ENCODE measurements at places on chromosomes 5 and 9.

- DNase-seq: no peak
These were observed 190.8 kb upstream of the SEMA6A start for GRCh38 chr5:116765441-116765840.

- DNase-seq: no peak
These were observed 56.9 kb downstream of the PDE6A start for GRCh38 chr5:149887622-149888183.

DNA sequence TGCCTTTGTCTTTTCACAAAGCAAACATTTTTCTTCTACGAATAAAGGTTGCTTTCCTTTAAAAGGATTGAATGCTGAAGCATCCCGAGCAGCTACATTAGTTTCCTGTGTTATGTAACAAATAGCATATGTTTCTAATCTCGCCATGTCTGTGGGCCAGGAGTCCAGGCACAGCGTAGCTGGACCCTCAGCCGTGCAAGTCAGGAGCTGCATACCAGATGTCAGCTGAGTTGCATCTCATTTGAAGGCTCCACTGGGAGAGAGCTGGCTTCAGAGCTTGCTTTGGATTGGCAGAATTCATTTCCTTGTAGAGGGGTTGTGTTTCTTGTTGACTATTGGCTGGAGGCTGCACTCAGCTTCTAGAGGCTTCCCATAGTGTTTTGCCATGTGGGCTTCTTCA lies 16.0 kb upstream of the GOLPH3 start:
- DNase-seq: no peak

DNA sequence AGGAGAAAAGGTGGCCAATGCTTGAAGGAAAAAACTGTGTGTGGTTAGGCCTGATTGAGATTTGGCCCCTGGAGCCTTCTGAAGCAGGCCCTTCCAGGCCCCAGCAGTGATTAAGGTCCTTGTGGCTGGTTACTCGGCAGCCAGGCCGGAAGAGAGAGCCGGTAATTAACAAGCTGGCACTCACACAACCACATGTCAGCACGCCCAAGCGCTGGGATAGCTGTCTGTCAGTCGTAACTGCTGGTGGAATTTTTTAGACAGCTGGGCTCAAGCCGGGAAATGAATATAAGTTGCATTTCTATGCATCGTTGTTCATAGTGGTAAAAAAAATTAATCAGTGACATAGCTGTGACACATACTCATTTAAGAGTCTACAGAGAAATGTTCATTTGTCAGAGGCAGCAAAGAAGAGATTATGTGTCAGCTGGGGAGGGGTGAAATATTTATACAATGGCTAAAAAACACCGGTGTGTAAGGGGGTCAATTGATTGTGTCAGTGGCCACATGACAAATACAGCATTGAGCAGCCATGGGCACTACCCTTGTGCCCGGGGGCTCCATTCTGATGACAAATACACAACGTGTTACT lies 13.7 kb upstream of the ARAP3 start:
- DNase-seq: no peak

DNA sequence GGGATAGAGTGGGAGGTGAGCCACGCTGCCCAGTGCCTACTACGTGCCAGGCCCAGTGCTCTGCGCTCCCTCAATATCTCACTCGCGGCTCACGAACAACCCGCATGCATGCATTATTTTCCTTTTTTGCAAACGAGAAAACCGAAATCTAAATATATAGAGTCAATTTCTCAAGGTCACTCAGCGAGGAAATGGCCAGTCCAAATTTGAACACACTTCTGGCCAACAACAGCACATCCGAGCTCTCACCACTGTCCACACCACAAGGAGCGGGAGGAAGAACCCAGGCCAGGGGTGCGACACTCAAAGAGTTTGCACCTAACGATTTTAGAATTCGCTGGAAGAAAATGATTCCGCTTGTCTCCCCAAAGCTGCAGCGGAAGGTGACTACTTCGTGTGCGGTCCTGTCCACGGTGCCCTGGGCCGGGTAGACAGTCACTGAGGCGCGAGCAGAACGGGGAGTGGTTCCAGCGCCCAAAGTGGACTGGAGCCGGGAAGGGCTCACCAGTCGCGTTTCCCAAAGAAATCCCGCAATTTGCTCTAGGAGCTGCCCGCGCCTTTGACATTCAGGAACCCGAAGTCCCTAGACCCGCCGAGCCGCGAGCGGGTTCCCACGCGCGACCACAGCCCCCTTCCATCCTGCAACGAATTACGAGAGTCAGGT lies 1.1 kb upstream of the TLX3 start:
- no peak for DNase-seq

DNA sequence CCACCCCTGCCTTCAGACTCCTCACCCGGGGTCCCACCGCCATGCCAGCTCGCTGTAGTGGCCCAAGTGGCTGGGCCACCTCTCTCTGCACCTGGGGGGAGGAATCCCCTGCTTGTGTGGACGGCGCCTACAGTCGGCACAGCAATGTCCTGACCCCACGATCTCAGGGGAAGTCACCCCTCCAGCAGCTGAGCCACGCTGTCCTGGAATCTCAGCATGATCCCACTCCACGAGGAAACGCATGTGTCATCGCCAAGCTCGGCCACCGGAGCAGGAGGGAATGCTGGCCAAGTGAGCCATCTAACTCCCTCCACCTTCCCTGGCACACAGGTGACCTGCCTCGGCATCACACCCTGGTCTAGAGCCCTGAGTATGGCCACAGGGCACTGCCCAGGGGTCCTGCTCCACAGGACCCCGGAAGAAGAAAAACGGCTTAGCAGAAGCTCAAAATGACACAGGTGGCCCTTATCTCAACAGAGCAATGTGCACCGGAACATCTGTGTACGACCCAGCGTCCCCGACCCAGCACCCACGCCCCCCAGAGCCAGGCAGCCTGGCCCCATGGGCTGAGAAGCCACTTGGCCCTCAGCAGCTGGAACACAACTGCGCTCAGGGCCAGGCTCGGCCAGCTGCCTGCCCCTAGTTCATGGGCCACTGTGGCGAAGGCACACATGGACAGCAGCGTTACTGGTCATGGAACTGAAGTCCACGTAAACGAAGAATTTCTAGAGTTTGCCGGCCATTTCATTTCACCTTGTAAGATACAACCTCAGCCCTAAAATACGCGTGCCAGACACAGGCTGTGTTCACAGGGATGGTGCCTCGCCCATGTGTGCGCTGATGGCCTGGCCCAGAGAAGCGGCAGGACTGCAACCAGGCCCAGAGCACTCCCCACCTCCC lies 23.4 kb upstream of the CAMSAP1 start:
- DNase-seq: no peak

DNA sequence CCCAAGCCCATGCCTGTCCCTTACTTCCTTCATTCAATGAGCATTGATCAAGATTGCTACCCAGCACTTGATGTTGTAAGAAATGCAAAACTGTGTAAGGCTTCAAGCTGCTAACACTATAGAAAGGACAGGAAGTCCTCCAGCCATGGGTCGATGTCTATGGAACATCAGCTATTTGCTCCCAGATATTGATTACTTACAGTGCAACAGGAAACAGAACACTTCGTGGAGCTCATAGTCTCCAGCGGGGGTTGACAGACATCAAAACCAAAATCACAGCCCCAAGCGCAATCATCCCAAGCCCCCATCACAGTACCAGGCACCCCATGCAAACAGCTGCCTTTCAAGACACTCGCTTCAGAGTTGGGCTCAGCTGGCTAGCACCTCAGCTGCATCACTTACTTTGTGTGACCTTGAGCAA lies 26.8 kb upstream of the DUSP1 start:
- DNase-seq: no peak

DNA sequence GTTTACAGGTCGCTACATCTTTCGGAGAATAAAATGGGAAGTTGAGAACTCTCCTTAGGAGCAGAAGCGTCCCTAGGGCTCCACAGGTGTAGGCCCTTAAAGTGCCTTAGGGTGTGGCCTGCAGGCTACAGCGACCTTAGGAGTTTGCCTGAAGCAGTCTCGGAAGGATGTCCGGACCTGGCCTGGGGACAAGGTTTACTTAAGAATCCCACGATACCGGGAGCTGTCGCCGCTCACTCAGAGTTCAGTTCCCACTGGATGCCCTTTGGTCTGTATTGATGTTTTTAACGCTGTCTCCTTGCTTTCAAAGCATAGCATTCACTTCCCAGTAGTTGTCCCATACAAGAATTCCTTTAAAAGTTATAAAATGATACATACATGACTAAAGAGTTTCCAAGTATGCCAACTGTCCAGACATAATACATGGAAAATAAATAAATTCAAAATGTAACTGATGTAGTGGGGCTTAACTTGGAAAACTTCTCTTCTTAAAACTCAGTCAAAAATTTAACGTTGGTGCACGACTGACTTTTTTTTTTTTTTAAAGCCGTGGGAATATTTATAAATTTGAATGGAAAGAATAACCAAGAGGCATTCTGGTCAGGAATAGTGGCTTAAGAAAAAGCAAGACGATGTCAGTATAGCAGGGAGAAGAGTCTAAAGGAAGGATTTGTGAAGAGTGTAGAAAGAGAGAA lies 848 bp downstream of the RAD50 start:
- peak; percentile 28 for DNase-seq

DNA sequence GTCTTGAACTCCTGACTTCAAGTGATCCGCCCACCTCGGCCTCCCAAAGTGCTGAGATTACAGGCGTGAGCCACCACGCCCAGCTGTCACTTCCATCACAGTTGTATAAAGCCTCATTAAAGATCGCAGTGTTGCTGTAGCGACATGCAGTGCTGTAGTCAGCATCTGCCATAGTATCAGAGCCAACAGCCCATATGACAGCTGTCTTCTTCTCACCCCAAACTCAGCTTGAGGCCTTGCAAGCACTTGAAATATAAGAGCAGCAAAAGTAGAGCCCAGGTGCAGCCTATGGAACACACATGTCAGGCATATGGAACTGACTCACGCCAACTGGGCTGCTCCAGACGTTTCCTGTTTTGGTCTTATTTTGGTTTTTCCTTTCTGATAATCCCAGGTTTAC lies 167.8 kb downstream of the TRIO start:
- DNase-seq: no peak

DNA sequence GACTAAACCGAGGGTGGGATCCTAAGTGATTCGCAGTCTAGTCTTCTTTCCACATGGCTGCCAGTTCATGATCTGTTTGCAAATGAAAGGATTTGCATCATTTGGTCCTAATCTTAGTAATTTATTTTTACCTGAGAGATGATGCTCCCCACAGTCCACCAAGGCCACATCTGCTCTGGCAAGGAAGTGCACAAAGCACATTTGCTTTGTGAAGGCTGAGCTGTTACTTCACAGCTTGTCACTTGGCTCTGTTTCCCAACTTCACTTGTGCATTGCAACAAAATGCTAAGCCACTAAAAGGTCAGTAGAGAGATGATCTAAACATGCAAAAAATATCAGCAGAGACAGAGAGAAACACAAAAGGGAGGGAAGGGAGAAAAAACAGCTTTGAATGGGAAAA lies 128.5 kb upstream of the VLDLR start:
- no peak for DNase-seq

GRCh38 chr5:54103871-54104270 lies 206.5 kb downstream of the ARL15 start:
- DNase-seq: no peak

DNA sequence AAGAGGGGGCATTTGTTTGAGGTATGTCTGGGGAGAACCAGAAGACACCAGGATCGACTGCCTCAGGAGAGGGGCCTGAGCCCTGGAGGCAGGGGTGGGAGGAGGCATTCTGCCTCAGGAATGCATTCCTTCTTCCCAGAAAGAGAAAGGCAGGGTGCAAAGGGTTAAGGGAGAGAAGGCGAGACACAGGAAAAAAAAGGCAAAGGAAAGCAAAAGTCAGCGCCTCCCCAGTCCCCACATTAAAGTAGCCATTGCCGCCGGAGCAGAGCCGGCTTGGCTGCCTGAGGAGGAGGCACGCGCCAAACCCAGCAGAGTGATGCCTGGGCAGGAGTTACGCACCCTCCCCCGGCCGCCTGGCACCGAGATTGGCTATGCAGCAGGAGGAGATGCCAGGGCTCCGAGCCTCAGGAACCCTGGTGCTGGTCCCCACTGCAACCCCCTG lies 123.8 kb upstream of the PHYKPL start:
- no peak for DNase-seq

DNA sequence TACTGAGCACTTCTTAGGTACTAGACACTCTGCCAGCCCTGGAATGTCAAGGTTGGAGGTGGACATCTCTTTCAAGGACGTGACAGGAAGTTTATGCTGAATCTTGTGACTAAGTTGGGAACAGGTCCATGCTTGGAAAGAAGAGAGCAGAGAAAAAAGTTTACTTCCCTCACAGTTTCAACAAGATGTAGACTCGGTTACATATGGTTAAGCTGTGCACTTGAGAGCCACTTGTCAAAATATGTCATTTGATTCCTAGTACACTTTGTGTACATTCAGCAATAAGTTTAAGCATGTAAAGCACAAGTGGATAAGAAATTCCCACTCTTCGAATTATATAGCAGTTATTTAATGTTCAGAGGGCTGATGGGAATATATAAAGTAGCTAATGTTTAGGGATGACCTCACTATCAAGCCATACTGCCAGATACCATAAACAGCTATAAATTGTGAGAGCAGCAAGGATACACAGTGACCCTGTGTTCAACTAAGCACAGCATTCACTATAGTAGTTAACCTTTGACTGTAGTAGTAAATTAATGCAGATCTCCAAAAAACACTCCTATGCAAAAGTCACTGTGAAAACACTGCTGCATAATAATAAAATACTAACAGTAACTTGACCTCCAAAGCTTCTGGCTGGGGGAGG lies 1944.6 kb upstream of the WWC1 start:
- no peak for DNase-seq

DNA sequence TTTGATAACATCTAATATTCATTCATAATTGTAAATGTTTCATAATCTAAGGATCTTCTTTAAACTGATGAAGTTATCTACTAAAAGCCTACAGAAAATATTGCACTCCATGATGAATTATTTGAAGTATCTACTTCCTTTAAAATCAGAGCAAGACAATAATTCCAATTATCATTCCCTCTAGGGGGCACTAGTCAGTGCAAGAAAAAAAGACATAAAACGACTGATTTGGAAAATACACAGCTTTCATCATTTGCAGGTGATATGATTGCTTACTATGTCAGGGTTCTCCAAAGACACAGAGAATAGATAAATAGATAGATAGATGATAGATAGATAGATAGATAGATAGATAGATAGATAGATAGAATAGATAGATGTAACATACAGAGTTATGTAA lies 13.5 kb upstream of the GRM6 start:
- no peak for DNase-seq

DNA sequence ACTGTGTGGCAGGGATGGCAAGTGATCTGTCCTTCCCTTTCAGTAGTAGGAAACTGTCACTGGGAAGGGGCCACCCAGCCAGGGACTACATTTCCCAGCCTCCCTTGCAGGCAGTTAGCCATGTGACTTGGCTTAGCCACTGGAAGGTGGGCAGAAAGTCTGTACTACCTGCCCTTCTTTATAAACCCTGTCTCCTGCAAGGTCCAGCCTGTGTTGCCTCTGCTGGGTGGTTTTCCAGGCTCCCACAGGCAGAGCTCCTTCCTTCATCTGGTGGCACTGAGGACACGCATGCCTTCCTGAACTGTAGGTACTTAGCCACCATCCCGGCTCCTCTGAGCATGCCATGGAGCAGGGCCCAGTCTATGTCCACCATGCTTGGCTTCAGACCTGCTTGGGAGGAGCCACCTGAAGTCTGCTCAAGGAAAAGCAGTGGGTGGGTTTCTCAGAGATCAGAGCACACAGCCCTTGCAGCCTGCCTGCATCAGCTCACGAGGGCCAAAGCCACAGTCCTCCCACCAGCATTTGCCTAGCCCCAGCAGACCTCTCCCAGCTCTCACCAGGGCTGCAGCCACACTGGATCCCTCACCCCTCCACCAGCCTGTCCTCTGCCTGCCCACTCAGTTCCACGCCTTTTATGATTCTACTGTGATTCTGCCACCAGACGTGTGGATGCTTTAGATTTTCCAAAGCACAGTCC lies 16.7 kb upstream of the SLC25A51 start:
- DNase-seq: no peak

- no peak for DNase-seq
These were observed 122.5 kb downstream of the MCTP1 start for GRCh38 chr5:95162231-95162992.

- DNase-seq: no peak
These were observed 173.3 kb downstream of the DENND1A start for GRCh38 chr9:123756484-123757106.

All from activated naive CD4-positive, alpha-beta T cell treated with Interleukin-2 at 50 U/mL for 16 hours (primary cell).